Left forelimb (tissue), 1 donor: ENCODE measurements at places on chromosomes 1 and 21.

DNA sequence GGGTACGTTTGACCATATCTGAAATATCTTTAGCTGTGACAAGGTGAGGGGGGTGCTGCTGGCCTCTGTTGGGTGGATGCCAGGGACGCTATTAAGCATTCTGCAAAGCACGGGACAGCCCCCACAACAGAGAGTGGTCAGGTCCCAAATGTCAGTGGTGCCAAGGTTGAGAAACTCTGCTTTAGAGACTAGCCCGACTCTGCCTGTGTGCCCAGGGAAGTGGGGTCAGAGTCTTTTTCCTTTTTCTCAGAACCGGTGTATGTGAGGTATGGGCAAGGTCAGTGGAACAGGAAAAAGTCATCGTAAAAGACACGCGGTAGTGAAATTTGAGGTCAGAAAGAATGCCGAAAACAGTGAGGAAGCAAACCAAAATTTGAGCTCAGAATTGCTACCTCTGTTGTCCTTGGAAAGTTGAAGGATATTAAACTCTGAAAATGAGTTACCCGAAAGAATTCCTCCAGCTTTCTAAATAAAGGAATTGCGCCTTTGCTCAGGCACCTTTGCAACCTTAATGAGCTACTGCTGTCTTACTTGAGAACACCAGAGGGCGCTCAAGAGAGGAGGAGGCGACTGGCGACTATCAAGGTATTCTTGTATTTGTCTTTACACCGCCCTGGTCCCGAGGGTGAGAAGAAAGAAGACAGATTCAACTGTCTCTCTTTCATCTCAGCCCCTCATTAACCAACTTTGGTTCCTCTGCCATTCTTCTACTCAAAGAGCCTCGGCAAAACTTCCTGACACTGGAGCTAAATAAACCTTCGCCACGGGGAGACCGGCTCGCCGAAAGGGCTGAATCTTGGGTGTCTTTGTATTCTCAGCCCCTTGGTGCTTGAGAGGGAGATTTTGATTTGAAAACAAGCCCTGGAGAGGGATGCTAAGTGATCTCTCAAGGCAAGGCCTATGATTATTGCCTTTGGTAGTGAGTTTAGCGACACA, 85.4 kb upstream of the OLIG2 start:
- DNase-seq = no peak

GRCh38 chr1:118902711-118903191, 85.4 kb downstream of the TBX15 start:
- peak; percentile 67 for DNase-seq

DNA sequence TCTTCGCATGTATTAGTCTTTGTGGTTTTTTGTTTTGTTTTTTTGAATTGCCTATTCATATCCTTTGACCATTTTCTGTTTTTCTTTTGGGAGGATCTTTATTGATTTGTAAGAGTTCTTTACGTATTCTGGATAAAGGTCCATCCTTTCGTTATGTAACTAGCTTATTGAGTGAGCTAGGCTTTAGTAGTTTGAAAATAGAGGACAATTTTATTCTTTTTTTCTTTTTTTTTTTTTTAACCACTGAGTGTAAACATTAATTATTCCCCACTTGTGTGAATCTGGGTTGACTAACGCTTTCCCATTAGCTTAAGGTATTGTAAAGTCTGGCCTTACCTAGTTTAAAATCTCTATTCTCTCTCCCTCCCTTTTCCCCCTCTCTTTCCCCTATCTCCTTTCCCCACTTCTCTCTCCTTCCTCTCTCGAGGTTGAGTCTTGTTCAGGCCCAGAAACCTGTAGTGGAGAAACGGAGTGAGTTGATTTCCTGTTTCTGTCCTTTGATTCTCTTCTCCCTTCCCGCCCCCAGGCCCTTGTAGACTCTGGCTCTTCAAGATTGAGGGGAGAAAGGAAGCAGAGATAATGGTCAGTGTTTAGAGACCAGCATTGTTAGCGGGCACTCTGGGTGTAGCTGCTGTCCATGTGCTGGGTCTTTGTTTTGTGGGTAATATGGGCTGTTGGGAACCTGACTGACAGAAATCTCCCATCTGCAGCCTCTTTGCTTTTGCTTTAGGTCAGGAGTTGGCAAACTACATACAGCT, 1.5 kb downstream of the MORC3 start:
- DNase-seq = peak; percentile 74

DNA sequence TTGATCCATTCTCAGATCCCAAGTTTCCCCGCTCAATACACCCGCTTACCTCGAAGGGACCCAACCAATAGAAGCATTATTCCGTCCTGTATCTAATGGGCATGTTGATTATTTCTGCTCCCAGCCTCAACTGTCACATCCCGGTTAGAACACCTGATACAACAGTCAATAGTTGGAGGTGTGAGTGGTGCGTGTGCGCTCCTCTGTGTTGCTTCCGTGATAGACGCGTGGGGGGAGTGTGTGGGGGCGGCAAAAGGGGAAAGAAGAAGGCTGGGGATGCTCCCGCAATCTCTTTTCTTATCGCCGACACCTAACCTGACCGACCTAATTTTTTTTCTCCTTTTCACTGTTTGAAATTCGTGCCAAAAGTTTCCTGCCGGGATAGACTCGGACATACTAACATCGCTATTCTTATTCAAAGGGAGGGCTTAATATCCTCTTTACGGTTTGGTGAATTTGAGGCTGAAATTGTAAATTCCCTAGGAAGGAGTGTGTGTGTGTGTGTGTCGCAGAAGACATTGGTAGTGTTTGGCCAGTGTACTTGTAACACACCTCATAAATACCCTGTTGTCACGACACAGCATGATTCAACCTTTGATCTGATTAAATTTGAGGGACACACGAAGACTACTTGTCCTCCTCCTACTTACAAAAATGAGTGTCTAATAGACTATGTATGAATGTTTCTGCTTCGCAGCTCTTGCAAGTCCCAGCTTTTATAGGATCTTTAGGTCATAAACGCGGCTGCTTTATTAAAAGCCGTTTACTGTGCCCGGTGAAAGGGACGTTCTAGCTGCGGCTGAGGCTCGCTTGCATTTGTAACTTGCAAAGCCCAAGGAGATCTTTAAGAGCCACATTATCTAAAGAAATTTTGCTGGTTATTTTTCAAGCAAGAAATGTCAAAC, 1.5 kb upstream of the PROX1 start:
- DNase-seq = no peak

GRCh38 chr1:177969109-177969508, 749 bp downstream of the SEC16B start:
- DNase-seq = no peak

GRCh38 chr1:211135342-211135950, 1.5 kb upstream of the KCNH1 start:
- no peak for DNase-seq

- no peak for DNase-seq
Measured at GRCh38 chr1:11924334-11925195, 1.7 kb downstream of the KIAA2013 start.

GRCh38 chr1:65440915-65441314, 20.4 kb downstream of the LEPR start:
- no peak for DNase-seq

- no peak for DNase-seq
Measured at GRCh38 chr1:234932511-234933430, 195.9 kb downstream of the TOMM20 start.

GRCh38 chr1:59272507-59272906, 24.4 kb upstream of the FGGY start:
- no peak for DNase-seq
